Nasal cavity respiratory epithelium epithelial cell of viscerocranial mucosa (primary cell): ENCODE measurements at places on chromosomes 1 and 21. TPM values are rescaled to one million over a fixed set of nuclear protein-coding genes. Genes with fewer than 3 reads are reported as not detected.

UTS2 gene
- 0.21 TPM in 1 of 2 replicates, not detected in the other for total RNA-seq

AURKAIP1 gene
- total RNA-seq, result 60.4 and 110 TPM in 2 replicates

SYNJ1 gene
- 4.1 and 8.3 TPM in 2 replicates for total RNA-seq

FAM229A gene
- total RNA-seq, result 0.34 and 0.71 TPM in 2 replicates

NR0B2 gene
- total RNA-seq, result not detected in 2 replicates

CLCA4 gene
- total RNA-seq, result 0.34 and 26.7 TPM in 2 replicates

OR2T11 gene
- not detected in 2 replicates for total RNA-seq

TNN gene
- not detected in 2 replicates for total RNA-seq

CHTOP gene
- total RNA-seq, result 56.5 and 61.9 TPM in 2 replicates

PGD gene
- total RNA-seq, result 127 and 129 TPM in 2 replicates

LYPD8 gene
- not detected in 2 replicates for total RNA-seq

PLD5 gene
- total RNA-seq, result 0.07 and 1.0 TPM in 2 replicates

CD53 gene
- total RNA-seq, result not detected in 2 replicates

TMEM50A gene
- 90.3 and 122 TPM in 2 replicates for total RNA-seq

CYP4B1 gene
- under 0.01 and 9.0 TPM in 2 replicates for total RNA-seq
